ENCODE measurements at places on chromosomes 16 and 17. TPM values are rescaled to one million over a fixed set of nuclear protein-coding genes. Genes with fewer than 3 reads are reported as not detected.

Gene DNAAF1
- not detected for total RNA-seq

Gene KRT33B
- total RNA-seq: not detected

Gene HAS3
- total RNA-seq: 0.81 TPM

Gene PTGES3L
- 0.65 TPM for total RNA-seq

Gene TNK1
- total RNA-seq: not detected

Gene PHAF1
- total RNA-seq: 15.9 TPM

Gene TMEM220
- total RNA-seq: 6.2 TPM

Gene CMTM3
- 7.4 TPM for total RNA-seq

Gene EVI2B
- total RNA-seq: 0.54 TPM

Gene KRTAP9-2
- total RNA-seq: not detected

Gene WSB1
- total RNA-seq: 99.0 TPM

Gene ADGRG3
- not detected for total RNA-seq

Gene ABCC3
- total RNA-seq: 12.5 TPM

Gene MT3
- total RNA-seq: not detected

Gene SOCS7
- 11.7 TPM for total RNA-seq

Gene MYH1
- total RNA-seq: 0.08 TPM

Gene JPH3
- total RNA-seq: not detected

Gene TUBB3
- total RNA-seq: 299 TPM

Gene SBK1
- total RNA-seq: not detected

Gene FOXN1
- not detected for total RNA-seq

Gene TNFRSF17
- total RNA-seq: not detected

Gene CDRT15
- not detected for total RNA-seq

Gene INCA1
- not detected for total RNA-seq

Gene ADAP2
- 0.90 TPM for total RNA-seq
